ENCODE measurements at places on chromosomes 13 and 19.
A peak's percentile ranks its signal among the peaks of the same experiment; 100 is the strongest.

DNA sequence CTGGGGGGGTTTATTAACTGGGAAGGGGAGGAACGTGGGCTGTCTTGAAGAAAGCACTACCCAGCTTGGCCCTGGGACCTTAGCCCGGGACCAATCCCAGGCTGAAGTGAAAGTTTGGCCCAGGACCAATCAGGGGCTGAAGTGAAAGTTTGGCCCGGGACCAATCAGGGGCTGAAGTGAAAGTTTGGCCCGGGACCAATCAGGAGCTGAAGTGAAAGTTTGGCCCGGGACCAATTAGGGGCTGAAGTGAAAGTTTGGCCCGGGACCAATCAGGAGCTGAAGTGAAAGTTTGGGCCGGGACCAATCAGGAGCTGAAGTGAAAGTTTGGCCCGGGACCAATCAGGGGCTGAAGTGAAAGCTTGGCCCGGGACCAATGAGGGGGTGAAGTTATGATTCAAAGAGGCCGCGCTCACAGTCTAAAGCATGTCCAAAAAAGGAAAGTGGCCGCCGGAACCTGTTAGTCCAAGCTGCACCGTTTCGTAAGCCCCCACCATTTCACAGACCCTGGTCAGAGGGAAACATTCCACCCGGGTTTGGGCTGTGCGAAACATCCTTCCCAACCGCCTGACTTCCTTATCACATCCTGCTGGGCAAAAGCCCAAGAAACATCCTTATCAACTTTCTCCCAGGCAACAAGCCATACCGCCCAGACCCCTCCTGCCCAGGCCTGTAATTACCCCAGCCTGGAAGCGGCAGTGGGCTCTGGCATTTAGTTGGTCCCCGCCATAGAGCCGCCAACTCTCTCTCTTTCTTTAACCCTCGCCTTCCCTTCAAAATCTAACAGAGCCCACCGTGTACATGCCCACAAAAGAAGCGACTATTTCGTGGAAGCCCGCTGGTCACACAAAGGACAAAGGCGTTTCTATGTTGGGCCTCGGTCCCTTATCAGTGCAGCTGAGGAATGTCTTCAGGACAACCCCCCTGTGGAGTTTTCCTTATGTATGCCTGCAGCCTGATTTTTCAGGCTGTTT is 1.1 kb downstream of the ZNF850 start:
- no peak for DNase-seq

DNA sequence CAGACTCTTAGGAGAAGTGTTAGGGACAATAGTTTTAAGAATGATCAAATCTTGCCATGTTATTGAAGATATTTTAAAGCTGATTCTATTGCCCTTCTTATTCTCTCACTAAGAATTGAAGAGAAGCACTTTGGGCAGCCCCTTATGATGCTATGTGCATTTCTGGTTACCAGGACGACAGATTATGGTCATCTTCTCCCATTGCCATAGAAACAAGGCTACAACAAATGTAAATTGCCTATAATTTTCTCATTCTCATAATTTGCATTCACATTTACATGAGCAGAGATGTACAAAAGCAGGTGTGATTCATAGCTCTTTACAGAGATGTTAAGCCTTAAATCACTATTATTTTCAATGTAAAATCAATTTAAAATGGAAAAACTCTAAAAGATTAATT is 137.3 kb upstream of the PCDH9 start:
- DNase-seq, result no peak

- no peak for DNase-seq
Observed at GRCh38 chr13:25771202-25771601, 280.6 kb downstream of the SHISA2 start.

- no peak for DNase-seq
Observed at GRCh38 chr13:27081893-27082679, 89.5 kb downstream of the USP12 start.

GRCh38 chr13:29324601-29325000 is 270.9 kb downstream of the SLC7A1 start:
- no peak for DNase-seq

- peak; percentile 63 for DNase-seq
Observed at GRCh38 chr13:23433171-23434153, at the start of gene SACS. SACS (minus strand) TSS chr13:23433702; CDS start chr13:23411239, 22,463 bp downstream.

- DNase-seq, result no peak
Observed at GRCh38 chr19:40521276-40521675, 54.5 kb downstream of the SPTBN4 start.

DNA sequence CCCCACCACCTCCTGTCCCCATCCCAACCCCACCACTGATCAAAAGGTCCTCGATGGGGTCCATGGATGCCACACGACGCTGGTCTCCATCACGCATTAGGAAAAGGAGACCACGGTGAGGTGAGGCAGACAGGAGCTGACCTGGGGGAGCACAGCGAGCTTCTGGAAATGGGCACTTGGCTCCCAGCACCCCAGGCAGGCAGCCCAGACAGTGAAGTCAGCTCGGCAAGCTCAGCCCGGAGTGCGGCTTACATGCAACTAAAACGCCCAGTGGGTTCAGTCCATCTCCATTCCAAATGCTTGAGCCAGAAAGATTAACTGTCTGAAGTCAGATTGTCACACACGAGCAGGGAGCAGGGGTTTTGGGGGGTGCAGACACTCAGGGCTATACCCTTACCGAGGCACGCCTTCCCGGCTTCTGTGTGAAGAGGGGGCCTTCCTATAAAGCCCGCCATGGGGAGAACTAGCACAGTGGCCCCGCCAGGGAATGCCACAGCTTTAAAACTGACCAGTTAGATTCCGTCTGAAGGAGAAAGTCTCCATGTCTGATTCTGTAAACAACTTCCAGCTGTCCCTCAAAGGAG is 79.4 kb downstream of the SPACA7 start:
- DNase-seq, result no peak

GRCh38 chr13:114017028-114017630 is 43.3 kb upstream of the C13orf46 start:
- DNase-seq, result no peak

GRCh38 chr19:4035018-4035566 is 27.6 kb downstream of the PIAS4 start:
- no peak for DNase-seq

- no peak for DNase-seq
Observed at GRCh38 chr13:27659145-27659865, 37.6 kb downstream of the POLR1D start.

DNA sequence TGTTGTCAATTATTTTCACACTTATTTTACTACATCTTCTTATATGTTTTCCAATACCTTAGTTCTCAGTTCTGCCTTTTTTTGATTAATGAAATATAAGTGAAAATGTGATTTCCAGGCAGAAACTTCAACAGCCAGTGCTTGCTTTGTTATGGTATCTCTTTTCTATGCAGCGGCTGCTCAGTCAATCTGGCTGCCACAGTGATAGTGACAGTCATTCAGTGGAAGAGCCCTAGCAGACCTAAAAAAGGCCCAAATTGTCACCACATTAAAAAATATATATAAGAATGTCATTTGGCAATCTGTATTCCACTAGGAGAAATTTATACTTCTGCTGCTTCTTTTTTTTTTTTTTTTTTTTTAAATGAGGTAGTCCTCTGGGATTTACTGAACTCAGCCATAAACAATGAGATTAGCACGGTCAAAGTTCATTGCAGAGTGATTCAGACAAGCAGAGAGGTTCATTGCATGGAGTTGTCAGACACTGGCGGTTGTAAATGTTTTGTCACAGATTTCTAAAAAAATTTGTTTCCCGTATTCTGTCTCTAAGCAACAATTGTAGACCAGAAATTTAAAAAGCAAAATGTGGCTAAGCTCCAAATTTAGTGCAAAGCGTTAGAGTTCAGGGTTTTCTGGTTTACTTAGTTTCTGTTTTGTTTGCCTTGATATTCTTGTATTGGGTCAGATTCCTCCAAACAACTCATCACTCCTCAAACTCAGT is 94.7 kb upstream of the PRR20A start:
- no peak for DNase-seq

DNA sequence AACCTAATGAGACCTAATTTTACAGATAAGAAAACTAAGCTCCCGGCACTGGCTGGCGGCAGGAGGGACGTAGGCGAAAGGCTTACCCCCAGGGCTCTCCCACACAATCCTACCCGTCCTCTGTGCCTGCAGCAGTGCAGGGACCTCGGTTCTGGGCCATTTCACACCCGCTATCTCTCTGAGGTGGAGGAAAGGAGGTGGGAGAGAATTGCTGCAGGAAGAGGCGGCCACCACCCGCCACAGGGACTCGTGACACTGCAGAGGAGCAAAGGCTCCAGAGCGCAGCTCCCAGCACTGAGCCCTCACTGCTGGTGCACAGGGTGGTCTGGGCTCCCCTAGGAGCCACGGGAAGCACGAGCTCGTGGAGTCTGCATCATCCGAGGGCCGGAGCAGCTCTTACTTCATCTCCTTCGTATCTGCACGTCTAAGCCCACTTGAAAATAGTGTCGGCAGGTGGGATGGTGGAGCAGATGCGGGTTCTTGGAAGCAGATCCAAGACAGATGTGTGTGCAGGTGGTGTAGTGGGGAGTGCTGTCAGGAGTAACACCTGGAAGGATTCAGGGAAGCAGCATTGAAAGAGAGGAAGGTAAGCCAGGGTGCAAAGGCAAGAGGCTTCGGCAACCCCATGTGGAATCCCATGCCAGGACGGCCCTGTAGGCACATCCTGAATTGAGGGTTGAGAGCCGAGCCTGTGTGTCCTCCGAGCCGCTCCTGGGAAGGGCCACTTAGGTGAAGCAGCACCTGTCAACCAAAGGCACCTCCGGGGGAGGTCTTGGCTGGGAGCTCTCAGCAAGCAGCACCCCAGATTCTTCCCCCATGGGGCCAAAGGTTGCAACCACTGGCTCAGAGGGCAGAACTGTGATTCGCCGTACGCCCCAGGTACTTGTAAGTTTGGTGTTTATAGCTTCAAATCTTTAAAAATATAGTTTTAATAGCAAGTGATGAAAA is 115.8 kb upstream of the SPACA7 start:
- no peak for DNase-seq

- no peak for DNase-seq
Observed at GRCh38 chr13:58994077-58994476, 1169.7 kb downstream of the DIAPH3 start.

GRCh38 chr13:97884707-97885468 is 68.6 kb upstream of the IPO5 start:
- no peak for DNase-seq

DNA sequence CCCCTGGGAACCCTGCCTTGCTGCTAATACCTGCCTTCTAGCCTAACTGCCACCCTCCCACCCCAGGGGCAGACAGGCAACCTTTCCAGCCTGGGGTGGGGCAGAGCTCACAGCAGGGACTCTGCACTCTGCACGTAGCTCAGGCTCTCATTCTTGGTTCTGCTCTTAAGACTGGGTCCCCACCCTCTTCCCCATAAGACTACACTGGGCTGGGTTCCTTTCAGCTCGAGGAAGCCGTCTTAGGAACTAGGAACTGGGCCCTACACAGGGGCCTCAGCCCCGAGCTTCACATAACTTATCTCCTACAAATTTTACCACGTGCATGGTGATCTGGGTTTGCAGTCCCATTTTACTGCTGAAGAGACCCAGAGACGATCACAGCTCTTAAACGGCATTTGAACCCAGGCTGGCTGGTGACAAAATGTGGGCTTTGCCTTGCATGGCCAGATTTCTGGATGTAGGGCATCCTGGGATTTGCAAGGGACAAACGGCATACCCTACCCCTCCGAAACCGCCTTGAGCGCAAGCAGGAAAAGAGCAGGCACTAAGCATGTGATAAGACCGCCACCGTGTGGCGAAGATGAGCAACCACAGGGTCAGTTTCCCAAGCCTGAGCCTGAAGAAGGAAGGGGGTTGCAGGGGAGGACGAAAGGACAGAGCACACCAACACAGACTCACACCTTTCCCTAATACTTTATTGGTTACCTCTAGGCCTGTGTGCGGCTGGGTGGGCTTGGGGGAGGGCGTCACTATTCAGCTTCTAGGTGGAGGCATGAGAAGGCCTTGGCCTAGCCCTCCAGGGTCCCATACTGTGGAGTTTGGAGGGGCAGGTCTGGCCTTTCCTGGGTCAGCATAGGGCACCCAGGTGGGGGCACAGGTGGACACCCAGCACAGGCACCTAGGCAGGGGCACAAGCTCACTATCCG is 5.1 kb downstream of the JUNB start:
- DNase-seq, result peak; percentile 60

- peak; percentile 87 for DNase-seq
Observed at GRCh38 chr19:2546128-2547032, 70.5 kb downstream of the GADD45B start.

DNA sequence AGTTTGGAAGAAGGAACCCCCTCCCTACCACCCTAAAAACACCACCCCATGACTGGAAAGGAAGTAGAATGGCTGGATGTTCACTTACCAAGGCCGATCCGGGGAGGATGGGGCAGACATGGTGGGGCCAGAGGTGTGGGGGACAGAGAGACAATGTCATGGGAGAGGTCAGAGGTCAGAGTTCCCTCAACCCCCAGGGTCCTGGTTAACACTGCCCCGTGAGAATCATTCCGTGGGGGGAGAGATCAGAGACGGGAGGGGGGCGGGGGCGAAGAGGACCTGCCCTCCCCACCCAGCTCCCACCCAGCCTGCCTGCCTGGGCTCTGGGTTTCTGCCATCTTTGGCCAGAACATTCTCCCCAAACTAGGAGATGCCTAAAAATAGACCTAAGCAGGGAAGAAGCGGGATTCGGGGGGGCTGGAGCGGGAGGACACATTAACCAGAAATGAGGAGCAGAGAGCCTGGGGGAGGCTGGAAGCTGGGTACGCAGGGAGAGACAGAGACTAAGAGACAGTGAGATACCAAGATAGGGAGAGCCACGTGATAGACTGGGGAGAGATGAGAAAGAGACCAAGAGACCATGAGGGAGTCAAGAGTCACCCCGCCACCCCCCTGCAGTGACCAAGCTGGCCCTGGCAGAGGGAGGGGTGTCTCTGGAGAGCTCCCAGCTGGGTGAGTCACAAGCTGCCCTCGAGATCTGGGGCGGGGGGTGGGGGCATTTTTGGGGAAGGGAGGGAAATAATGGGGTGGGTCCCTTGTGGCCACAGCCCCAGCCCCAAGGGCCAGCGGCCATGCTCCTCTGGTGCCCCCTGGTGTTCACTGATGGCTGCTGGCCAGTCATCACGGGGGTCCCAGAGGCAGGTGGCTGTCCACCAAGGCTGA is 6.1 kb upstream of the KANK2 start:
- peak; percentile 41 for DNase-seq

DNA sequence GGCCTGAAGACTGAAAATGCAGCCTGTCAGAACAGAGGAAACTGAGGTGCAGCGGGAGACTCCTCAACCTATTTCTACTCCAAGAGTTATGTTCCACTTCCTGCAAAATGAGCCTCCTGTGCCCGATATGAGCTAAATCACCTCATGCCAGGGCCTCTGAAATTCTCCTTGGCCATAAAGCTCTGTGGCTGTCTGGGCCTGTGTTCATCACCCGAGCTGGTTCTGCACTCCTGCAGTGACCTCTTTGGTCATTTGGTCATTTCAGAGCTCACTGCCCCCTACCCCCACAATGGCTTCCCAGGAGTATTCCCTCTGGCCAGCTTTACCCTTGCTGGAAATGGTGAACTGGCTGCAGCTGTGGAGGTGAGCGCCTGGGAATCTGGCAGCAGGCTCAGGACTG is 51.7 kb upstream of the SERPINE3 start:
- DNase-seq, result no peak

- no peak for DNase-seq
Observed at GRCh38 chr19:29410601-29411000, 115.2 kb upstream of the VSTM2B start.

DNA sequence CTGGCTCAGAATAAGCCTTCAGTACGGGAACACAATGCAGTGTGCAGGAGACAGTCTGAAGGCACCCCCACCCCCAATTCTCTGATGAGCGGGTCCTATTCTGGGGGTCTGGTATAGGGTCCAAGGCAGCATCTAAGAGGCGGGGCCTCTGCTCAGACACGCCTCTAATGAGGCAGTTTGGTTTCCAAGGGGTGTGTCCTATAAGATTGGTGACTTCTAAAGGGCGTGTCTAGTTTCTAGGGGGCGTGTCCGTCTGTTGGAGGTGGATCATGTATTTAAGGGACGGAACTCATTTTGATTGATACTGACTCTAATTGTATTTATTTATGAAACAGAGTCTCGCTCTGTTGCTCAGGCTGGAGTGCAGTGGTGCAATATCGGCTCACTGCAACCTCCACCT is 8.7 kb downstream of the FIZ1 start:
- DNase-seq, result no peak

Data from hippocampal formation (tissue), 2 donors.